ENCODE measurements at places on chromosomes 4 and X.

DNA sequence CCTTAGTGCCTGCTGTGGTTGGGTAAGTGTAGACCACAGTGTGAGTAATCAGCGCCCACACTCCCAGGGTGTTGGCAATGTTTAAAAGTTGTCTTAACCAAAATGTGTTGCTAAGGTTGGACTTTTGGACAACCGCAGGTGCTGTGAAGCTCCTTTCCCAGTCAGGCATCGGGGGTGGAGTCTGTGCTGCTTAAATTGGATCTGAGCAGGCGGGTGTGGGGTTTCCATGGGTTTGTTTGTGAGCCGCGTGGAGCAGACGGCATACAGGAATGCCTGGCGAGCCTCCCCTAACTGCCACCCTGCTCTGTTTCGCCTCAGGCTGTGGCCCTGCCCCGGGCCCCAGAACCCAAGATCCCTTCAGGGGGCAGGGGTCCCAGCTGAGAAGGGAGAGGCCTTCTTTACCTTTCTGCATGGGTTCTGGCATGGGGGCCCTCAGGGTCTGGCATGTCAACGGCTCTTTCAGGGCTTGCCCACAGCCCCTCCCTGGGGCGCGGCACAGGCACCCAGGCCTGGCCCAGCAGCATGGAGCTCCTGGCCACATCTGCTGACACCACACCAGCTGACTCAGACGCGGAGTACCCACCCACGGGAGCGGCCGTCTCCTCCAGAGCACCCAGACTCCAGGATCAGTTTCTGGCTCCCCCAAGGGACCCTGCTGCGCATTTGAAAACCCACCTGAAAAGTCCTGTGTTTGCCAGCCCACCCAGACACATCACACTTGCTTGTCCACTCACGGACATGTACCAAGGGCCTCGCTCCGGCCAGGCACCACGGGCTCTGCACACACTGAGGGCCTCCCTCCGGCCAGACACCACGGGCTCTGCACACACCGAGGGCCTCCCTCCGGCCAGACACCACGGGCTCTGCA is 5.1 kb upstream of the SPON2 start:
- no peak for DNase-seq

DNA sequence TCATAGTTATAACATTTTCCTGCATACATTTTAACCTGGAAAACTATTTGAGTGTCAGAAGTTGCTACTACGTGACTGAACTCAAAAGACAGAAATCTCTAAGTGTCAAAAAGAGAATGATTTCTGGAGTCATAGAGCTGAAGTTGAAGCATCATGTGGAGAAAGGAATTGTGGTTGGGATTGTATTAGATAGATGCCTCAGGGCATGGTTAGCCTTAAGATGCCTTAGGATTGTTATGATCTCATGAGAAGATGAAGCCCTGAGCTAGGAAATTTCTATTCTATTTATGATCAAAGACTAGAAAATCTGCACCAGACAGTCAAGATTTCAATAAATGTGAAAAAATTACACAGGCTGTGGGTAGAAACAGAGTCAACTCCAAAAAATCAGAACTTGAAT is 20.2 kb downstream of the EPGN start:
- DNase-seq, result no peak

DNA sequence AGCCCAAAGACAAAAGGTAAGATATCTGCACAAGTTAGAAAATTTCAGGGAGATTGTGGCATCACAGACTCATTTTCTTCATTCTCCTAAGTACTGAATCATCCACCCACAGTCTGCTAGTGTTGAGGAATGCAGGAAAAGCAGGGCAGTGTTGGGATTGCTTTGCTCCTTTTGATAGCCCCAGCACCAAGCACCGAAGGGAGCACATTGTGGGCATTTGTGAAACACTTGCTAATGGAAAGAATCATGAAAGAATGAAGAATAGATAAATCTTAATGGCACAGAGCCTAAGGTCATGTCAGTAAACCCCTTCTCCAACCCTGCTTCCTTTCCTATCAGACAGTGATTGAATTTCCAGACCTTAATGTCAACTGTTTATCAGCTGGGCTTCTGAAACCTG is 103.1 kb upstream of the GPRIN3 start:
- peak; percentile 3 for DNase-seq

GRCh38 chrX:97117572-97117971 is 233.9 kb downstream of the RPA4 start:
- DNase-seq, result no peak

- no peak for DNase-seq
Observed at GRCh38 chrX:10841579-10841978, 221.2 kb upstream of the MID1 start.

Measured in ACHN (cell line).